ENCODE measurements at places on chromosomes 5 and 9.

DNA sequence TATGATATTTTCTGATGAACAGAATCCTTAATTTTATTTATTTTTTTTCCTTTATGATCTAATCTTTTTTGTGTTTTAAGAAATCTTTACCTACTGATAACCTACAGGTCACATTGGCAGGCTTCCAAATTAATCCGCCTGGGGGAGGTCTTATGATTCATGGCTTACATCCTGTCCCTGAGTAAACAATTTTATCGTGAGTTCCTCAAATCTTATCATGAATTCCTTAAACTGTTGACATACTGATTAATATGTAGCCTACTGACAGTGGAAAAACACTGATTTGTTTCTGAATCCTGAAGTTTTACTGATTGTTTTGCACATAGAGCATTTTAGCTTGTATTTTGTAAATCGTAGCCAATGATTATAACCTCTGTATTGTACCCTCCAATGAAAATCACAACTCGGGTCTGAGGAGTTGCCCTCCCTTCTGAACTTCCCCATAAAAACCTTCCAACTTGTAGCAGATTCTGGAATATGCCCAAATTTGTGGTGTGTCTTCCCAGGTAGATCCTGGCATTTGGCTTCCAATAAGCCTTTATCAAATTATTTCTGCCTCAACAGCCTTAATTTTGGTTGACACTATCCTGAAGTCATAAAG is 105.6 kb downstream of the VCAN start:
- H3K36me3 ChIP-seq = no peaks in the 10 kb centered on the region
- no peaks in the 10 kb centered on the region for H3K27me3 ChIP-seq
- no peak overlapping the region for H3K27ac ChIP-seq
- no peaks in the 10 kb centered on the region for H3K4me1 ChIP-seq

DNA sequence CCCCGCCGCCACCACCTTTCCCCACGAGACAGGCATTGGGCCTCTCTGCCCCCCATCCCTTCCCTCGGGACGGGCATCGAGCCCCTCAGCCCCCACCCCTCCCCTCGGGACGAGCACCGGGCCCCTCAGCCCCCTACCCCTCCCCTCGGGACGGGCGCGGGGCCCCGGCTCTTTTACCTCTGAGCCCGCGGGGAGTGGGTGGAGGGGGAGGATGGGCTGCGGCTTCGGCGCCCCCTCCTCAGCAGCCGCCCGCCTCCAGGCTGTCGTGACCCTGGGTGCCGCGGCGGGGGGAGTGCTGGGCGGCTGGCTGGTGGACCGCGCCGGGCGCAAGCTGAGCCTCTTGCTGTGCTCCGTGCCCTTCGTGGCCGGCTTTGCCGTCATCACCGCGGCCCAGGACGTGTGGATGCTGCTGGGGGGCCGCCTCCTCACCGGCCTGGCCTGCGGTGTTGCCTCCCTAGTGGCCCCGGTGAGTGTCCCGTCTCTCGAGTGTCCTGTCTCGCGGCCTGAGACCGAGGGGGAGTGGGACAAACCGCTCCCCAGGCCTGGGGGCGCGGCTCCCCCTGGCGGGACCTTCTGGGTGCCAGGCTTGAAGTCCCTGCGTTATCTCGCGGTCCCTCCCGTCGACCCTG is 791 bp downstream of the SLC2A8 start:
- H3K36me3 ChIP-seq = no peaks in the 10 kb centered on the region
- H3K4me1 ChIP-seq = peaks cover 25% of the 10 kb centered on the region
- H3K27ac ChIP-seq = peak overlapping the region; percentile 72
- DNase-seq = no peak
- H3K4me3 ChIP-seq = peak overlapping the region; percentile 61
- H3K27me3 ChIP-seq = no peaks in the 10 kb centered on the region

GRCh38 chr9:36731068-36731956 is 158.6 kb downstream of the MELK start:
- no peaks in the 10 kb centered on the region for H3K36me3 ChIP-seq
- no peaks in the 10 kb centered on the region for H3K27me3 ChIP-seq
- no peak for DNase-seq
- H3K4me1 ChIP-seq = no peaks in the 10 kb centered on the region

DNA sequence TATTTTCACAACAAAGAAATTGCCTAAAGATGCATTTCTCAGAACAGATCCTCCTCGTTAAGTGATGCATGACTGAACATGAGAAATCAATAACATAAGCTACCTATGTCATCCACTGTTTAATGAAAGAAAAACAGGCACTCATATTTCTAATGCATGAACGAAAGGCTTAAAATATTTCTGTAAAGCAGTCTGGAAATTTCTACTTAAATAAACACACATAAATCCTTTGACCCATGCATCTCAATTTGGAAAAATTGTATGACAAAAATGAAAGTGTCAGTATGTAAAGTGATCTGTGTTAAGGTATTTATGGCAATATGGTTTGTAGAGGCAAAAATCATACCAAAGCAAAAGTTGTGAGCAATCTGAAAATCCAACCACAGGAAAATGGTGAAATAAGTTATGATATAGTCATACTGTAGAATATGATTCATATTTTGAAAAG is 399.2 kb upstream of the GRAMD2B start:
- H3K4me3 ChIP-seq = no peak overlapping the region
- no peaks in the 10 kb centered on the region for H3K36me3 ChIP-seq
- H3K4me1 ChIP-seq = no peaks in the 10 kb centered on the region
- H3K27ac ChIP-seq = no peak overlapping the region
- DNase-seq = no peak
- H3K27me3 ChIP-seq = no peaks in the 10 kb centered on the region

DNA sequence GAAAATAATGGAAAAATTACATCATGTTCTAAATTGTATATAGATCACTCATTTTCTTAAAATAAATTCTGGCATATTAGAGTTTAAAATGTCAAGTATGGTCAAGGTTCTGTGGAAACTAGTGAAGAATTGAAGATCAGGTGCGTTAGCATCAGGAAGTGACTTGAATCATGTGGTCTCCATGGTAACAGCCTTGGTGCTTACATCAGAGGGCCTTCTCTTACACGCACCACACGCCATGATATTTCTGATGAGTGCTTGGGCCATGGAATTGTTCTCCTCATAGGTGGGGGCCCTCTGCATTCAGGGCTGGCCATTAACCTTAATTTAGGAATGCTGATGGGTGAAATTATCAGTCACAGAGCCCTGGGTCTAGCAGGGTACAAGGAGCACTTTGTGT is 288.1 kb upstream of the EFNA5 start:
- no peak overlapping the region for H3K27ac ChIP-seq
- no peak overlapping the region for H3K4me3 ChIP-seq
- H3K36me3 ChIP-seq = no peaks in the 10 kb centered on the region
- no peaks in the 10 kb centered on the region for H3K4me1 ChIP-seq
- no peak for DNase-seq

DNA sequence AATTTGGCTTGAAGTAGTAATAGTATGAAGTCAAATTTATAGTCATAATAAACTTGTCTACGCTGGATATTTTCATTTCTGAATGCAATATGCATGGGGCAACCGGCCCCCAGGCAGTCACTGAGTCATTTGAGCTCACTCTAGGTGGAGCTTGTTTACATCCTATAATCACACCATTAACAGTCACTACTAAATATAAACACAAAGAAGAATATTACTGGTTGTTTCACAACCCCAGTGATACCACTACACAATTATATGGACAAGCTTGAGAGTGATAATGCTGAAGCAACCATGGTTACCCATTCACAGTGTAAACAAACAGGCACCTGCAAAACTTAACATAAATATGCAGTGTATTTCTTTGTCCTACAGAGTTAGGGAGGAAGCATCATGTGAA is 68.7 kb downstream of the MARCHF3 start:
- no peak overlapping the region for H3K4me3 ChIP-seq
- no peaks in the 10 kb centered on the region for H3K36me3 ChIP-seq
- H3K27me3 ChIP-seq = no peaks in the 10 kb centered on the region
- H3K27ac ChIP-seq = no peak overlapping the region

DNA sequence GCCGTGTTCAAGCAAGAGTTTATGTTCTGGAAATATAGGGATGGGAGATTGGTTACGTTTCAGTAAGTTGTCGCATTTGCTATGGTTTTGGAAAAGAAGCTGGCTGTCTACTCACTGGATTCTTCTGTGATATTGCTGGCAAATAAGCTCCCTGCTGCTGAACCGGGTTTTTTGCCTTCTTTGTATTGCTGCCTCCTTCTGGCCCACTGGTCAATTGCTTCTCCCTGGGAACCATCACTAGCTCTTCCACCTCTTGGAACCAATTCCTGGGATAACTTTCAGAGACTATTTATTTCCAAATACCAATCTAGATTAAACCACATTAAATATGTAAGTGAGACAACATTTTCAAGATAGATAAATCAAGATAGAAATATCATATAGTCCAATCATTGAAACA is 43.0 kb downstream of the NUDT12 start:
- no peak for DNase-seq
- H3K4me1 ChIP-seq = no peaks in the 10 kb centered on the region
- no peaks in the 10 kb centered on the region for H3K36me3 ChIP-seq
- no peak overlapping the region for H3K4me3 ChIP-seq

DNA sequence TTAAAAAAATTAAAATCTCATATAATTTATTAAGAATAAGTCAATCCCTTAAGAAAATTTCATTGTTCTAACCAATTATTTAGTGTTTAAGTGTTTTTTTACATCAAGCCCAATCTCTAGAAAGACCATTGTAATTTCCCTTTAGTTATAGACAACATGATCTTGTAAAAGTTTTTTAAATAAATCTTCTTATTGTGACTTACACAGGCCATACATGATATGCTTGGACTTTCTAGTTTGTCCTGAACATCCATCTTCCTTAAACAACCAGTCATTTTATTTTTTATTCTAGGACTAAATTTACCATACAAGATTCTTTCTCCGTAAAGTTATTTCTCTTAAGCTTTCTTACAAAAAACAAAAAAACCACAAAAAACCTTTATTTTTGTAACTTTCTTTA is 126.5 kb upstream of the MAST4 start:
- H3K4me1 ChIP-seq = no peaks in the 10 kb centered on the region
- H3K27ac ChIP-seq = no peak overlapping the region
- no peak for DNase-seq
- H3K4me3 ChIP-seq = no peak overlapping the region
- no peaks in the 10 kb centered on the region for H3K27me3 ChIP-seq
- no peaks in the 10 kb centered on the region for H3K36me3 ChIP-seq

- H3K4me1 ChIP-seq = no peaks in the 10 kb centered on the region
- no peaks in the 10 kb centered on the region for H3K27me3 ChIP-seq
- DNase-seq = no peak
Observed at GRCh38 chr9:12884736-12885395, 110.0 kb downstream of the LURAP1L start.

- H3K4me1 ChIP-seq = peaks cover 14% of the 10 kb centered on the region
- no peaks in the 10 kb centered on the region for H3K27me3 ChIP-seq
- H3K36me3 ChIP-seq = peaks cover 15% of the 10 kb centered on the region
- H3K27ac ChIP-seq = no peak overlapping the region
- DNase-seq = no peak
Observed at GRCh38 chr9:34558364-34558763, 31.2 kb downstream of the CNTFR start.

GRCh38 chr5:54743581-54743980 is 226.0 kb downstream of the SNX18 start:
- no peak overlapping the region for H3K4me3 ChIP-seq
- DNase-seq = no peak
- no peak overlapping the region for H3K27ac ChIP-seq
- no peaks in the 10 kb centered on the region for H3K27me3 ChIP-seq
- H3K36me3 ChIP-seq = no peaks in the 10 kb centered on the region

GRCh38 chr5:68279984-68280383 is 64.4 kb downstream of the PIK3R1 start:
- peaks cover 7% of the 10 kb centered on the region for H3K36me3 ChIP-seq
- H3K27ac ChIP-seq = peak overlapping the region; percentile 28
- H3K4me3 ChIP-seq = no peak overlapping the region
- no peak for DNase-seq
- H3K27me3 ChIP-seq = no peaks in the 10 kb centered on the region
- no peaks in the 10 kb centered on the region for H3K4me1 ChIP-seq
